ENCODE measurements at places on chromosomes 2 and 18. TPM values are rescaled to one million over a fixed set of nuclear protein-coding genes. Genes with fewer than 3 reads are reported as not detected.
A peak's percentile ranks its signal among the peaks of the same experiment; 100 is the strongest.

The ALPG gene
- total RNA-seq: not detected

The GALR1 gene
- total RNA-seq: not detected

The CRIM1 gene
- total RNA-seq: 499 TPM

The KCNK3 gene
- total RNA-seq: not detected

The STAT1 gene
- 227 TPM for total RNA-seq

DNA sequence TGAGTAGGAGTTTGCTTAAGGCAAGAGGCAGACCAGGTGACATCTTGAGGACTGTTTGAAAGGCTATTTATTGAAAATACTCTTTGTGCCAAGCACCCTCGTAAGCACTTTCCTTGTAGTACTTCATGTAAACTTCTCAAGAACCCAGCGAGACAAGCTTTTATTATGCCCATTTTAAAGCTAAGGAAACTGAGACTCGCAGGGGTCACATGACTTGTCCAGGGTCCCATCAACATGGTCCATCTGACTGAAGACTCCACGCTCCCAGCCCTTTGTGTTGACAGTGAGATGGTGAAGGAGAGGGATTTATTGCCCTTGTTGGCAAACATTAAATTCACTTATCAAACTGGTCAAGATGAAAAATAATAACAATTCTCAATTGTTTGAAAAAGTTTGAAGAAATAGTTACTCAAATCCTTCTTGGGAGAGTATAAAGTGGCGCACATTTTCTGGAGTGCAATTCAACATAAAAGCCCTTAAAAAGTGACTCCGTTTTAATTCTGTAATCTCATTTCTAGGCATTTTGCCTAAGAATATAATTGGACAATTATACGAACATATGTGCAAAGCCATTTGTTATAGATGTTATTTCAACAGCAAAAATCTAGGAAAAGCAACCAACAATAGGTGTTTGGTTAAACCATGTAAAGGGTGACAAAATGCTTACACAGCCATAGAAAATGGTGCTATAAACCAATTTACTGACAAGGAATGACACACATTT, 270.5 kb upstream of the NCKAP5 start:
- H3K36me3 ChIP-seq: no peaks in the 10 kb centered on the region
- no peak for DNase-seq
- no peaks in the 10 kb centered on the region for H3K27me3 ChIP-seq
- H3K4me3 ChIP-seq: no peak overlapping the region

DNA sequence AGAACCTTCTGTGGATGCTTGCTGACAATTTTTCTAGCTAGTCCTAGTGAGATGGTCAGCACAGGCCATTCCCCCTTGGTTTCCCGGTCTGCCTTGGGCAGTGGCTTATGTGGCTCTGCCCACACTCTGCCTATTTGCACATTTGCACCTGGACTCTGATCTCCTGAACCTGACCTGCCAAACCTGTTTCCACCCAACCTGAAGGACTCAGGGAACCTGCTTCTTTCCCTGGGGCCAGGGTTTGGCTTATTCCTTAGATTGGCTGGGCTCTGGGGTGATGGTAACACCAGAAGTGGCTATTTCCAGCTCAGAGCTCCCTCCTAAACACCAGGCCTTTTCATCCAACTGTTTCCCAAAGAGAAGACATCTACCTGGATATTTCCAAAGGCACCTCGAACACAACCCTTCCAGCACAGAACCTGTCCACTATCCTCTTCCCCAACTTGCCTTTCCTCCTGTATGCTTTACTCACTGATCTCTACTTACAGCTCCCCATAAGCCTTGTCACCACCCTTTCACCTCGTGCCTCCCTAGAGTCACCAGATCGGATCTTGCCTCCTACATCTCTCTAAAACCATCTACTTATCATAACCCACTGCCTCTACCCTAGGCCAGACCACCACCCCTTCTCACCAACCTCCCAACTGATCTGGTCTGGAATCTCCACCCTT, 5.8 kb upstream of the MTA3 start:
- H3K4me1 ChIP-seq: peaks cover 7% of the 10 kb centered on the region
- H3K36me3 ChIP-seq: no peaks in the 10 kb centered on the region
- H3K4me3 ChIP-seq: no peak overlapping the region

GRCh38 chr2:65355186-65355831, 77.1 kb downstream of the SPRED2 start:
- H3K4me3 ChIP-seq: no peak overlapping the region
- peak; percentile 49 for DNase-seq
- no peaks in the 10 kb centered on the region for H3K36me3 ChIP-seq
- H3K4me1 ChIP-seq: peaks cover 61% of the 10 kb centered on the region
- no peaks in the 10 kb centered on the region for H3K27me3 ChIP-seq

GRCh38 chr2:177287814-177288213, 23.3 kb upstream of the NFE2L2 start:
- no peak overlapping the region for H3K4me3 ChIP-seq
- H3K36me3 ChIP-seq: no peaks in the 10 kb centered on the region
- no peaks in the 10 kb centered on the region for H3K4me1 ChIP-seq
- no peak for DNase-seq

DNA sequence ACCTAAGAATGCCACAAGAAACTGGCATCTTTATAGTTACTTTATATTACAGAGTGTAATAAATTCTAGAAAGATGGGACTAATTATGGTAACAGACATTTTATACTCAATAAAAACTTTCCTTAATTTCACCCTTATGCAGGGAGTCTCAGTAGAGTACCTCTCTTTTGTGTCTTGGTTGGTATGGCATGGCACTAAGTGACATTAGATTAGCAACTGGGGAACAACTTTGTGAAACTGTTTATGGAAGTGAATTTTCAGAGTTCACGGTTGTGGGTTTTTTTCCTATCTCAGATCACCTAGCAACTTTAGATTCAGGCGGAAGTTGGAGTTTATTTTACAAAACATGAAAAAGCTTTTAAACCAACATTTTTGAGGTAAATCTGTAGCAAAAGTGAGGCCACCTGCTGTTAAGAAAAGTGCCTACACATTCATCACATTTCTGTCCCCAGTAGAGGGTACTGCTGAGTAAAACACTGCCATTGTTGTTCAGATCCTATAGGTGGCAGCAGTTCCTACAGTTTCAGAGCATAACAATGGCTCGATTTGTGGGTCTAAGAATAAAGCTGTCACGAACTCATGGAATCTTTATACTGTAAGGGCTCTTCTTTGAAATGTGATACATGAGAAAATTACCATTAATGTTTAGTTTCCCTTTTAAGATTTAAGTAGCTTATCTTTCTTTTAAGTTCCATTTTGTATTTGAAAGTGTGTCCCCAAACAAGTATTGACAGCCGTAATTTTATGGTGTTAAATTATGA, 117.6 kb downstream of the CAMKMT start:
- H3K27ac ChIP-seq: no peak overlapping the region
- no peak overlapping the region for H3K4me3 ChIP-seq
- H3K27me3 ChIP-seq: no peaks in the 10 kb centered on the region
- H3K4me1 ChIP-seq: no peaks in the 10 kb centered on the region

DNA sequence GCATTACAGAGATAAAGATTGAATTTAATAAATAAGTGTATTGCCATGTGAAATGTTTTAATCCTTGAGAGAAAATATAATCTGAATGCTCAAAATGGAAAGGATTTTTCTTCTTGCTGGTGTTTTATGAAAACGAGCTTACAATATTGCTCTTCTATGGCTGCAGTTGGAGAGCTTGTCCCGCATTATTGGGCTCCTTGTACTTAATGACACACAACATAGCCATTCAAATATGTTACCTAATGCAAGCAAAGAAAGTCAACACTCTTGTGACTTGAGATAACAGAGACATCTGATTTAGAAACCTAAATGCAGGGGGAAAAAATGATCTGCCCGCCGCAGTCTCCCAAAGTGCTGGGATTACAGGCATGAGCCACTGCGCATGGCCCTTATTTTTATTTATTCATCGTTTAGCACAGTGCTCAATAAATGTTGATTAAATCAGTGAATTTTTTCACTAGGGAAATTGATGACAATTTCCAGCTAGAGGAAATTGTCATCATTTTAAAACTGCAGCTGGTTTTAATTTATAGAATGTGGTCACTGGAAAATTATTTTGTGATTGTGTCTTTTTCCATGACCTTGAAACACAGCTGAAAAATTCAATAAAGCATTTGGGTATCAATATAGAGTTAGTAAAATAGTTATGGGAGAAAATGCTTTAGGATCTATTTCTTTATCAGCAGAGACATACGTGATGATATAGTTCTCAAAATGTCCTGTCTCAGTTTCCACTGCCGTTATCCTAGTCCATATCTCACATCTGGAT, 2.4 kb upstream of the PRKD3 start:
- peak overlapping the region; percentile 77 for H3K27ac ChIP-seq
- peak; percentile 40 for DNase-seq
- H3K4me3 ChIP-seq: peak overlapping the region; percentile 85
- no peaks in the 10 kb centered on the region for H3K36me3 ChIP-seq
- H3K4me1 ChIP-seq: peaks cover 20% of the 10 kb centered on the region

GRCh38 chr2:37244017-37244416, 12.6 kb downstream of the NDUFAF7 start:
- H3K27ac ChIP-seq: no peak overlapping the region
- H3K4me3 ChIP-seq: no peak overlapping the region
- peaks cover 81% of the 10 kb centered on the region for H3K36me3 ChIP-seq
- DNase-seq: no peak

- peaks cover 6% of the 10 kb centered on the region for H3K4me1 ChIP-seq
- H3K36me3 ChIP-seq: no peaks in the 10 kb centered on the region
- peaks cover 78% of the 10 kb centered on the region for H3K27me3 ChIP-seq
- peak; percentile 20 for DNase-seq
Measured at GRCh38 chr2:219059375-219059724, 1.4 kb downstream of the IHH start.

DNA sequence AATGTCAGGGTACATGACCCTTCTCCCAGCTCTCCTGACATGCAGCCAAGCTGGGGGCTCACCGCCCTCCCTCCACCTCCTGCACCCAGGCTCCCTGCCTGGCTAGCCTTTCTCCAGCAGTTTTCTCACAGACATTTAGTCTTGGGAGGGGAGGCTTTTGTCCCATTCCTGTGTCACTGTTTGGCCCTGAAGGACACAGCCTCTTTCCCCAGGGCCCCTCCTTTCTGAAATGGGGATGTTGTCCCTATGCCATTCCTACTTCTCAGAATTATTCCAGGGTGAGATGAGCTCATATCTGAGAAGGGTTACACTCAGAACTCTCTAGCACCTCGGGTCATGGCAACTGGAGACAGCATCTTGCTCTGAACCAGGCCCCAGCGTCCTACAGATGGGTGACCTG, 47.3 kb upstream of the MRPL33 start:
- H3K27me3 ChIP-seq: no peaks in the 10 kb centered on the region
- no peak for DNase-seq
- no peak overlapping the region for H3K4me3 ChIP-seq
- H3K36me3 ChIP-seq: no peaks in the 10 kb centered on the region
- no peak overlapping the region for H3K27ac ChIP-seq

GRCh38 chr2:71546777-71547281, 93.5 kb downstream of the DYSF start:
- no peaks in the 10 kb centered on the region for H3K36me3 ChIP-seq
- peaks cover 38% of the 10 kb centered on the region for H3K27me3 ChIP-seq
- no peak overlapping the region for H3K4me3 ChIP-seq
- H3K27ac ChIP-seq: no peak overlapping the region
- no peaks in the 10 kb centered on the region for H3K4me1 ChIP-seq

GRCh38 chr2:119914266-119914665, 98.6 kb upstream of the EPB41L5 start:
- DNase-seq: peak; percentile 4
- no peak overlapping the region for H3K27ac ChIP-seq
- H3K36me3 ChIP-seq: no peaks in the 10 kb centered on the region
- H3K27me3 ChIP-seq: no peaks in the 10 kb centered on the region
- H3K4me3 ChIP-seq: no peak overlapping the region

- no peak overlapping the region for H3K27ac ChIP-seq
- H3K4me1 ChIP-seq: no peaks in the 10 kb centered on the region
- H3K4me3 ChIP-seq: no peak overlapping the region
- DNase-seq: no peak
- peaks cover 5% of the 10 kb centered on the region for H3K27me3 ChIP-seq
Measured at GRCh38 chr2:136255648-136256461, 137.9 kb upstream of the CXCR4 start.

DNA sequence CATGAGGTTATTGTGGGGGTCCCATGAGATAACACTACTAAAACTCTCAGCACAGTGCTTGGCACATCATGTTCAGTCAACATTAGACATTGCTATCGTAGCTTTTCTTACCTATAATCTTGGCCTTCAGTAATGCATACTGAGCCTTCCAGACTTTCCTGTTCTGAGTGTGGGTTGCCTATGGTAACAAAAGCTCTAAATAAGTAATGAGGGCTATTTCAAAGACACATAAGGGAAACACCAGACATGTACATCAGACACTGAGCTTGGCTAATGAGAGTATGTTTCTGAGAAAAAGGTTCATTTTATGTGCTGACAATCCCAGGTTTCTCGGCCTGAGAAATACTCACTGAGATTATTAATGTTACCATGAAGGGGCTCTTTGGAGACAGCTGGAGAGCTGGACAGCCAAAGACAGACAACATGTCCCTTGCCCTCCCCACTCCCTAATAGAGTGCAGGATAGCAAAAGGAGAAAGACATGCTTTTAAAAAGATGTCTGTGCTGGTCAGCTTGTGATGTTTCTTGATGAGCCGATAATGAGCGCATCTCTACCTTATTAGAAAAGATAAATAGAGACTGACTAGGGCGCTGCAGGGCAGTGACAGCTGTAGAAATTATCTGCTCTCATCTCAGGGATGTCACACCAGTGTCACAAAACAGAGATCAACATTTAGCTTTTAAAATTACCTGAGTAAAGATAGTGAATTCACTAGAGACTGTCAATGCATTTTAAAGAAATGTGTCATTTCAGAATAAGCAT, 25.4 kb downstream of the POLE4 start:
- H3K4me1 ChIP-seq: no peaks in the 10 kb centered on the region
- H3K4me3 ChIP-seq: no peak overlapping the region
- DNase-seq: no peak
- no peaks in the 10 kb centered on the region for H3K27me3 ChIP-seq
- H3K36me3 ChIP-seq: no peaks in the 10 kb centered on the region

DNA sequence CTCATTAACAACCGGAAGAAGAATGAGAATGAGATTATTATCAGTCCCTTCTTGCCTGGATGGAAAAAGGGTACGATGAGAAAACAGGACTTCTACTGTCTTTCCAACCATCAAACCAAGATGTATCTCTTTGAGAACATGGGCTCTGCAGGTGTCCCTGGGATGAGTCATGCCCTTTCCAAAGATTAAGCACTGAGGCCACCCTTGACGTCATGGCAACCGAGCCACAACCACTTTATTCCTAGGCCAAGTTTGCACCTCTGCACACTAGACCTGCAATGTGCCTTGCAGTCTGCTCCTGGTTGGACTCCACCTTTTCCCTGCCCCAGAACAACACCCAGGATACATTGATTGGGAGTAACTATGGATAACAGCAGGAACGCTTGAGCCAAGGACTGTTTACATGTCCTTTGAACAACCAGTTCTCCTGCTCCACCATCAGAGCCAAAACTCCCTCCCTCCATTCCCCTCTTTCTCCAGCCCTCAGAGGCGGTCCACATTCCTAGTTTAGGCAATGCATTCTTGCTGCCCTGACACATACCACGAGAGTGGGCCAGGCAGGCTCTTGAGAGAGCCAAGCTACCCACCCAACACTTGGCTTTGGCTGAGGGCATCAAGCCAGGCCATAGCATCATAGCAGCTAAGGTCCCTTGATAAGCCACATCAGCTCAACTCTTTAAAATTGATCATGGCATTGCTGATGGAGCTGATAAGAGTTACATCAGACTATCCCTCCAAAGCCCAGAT, 310.7 kb downstream of the TNS1 start:
- H3K36me3 ChIP-seq: no peaks in the 10 kb centered on the region
- H3K4me1 ChIP-seq: peaks cover 46% of the 10 kb centered on the region
- H3K4me3 ChIP-seq: no peak overlapping the region
- no peaks in the 10 kb centered on the region for H3K27me3 ChIP-seq
- DNase-seq: peak; percentile 91
